Dorsolateral prefrontal cortex (tissue), 122 donors: ENCODE measurements at places on chromosomes 3 and 15.

GRCh38 chr3:155393316-155393715, 99.8 kb upstream of the STRIT1 start:
- DNase-seq: no peak

DNA sequence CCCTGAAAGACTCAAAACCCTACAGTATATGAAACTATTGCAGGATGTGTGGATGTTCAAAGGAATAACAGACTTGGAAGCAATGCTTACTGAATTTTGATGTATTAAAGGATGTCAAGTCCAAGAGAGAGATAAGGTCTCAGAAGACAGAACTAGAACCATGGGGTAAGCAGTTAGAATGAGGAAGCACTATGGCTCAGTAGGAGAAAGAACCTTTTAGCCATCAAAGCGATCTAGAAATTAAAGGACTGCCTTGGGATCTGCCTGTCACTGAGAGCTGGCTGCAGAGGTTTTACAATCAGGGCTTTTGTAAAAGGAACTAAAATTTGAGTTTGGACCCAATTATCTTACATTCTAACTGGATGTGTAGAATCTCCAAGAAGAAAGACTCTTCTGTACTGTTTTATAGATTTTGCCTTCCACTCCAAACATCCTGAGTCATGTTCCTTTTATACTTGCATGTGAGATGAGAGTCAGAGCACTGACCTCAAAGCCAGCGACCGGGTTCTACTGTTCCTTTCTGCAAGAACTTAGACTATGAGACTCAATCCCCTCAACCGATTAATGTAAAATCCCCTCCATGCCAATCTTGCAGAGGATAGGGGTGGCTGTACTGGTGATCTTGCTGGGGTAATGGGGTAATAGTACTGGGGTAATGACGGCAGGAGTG, 412.3 kb upstream of the TPRG1 start:
- DNase-seq: no peak

- DNase-seq: no peak
These were observed 175.5 kb upstream of the CD96 start for GRCh38 chr3:111366515-111366914.

- no peak for DNase-seq
These were observed 204.4 kb downstream of the OTOL1 start for GRCh38 chr3:161700998-161701397.

- DNase-seq: no peak
These were observed 30.2 kb upstream of the MORF4L1 start for GRCh38 chr15:78842519-78842918.

GRCh38 chr15:38685686-38686339, 121.2 kb upstream of the RASGRP1 start:
- no peak for DNase-seq

DNA sequence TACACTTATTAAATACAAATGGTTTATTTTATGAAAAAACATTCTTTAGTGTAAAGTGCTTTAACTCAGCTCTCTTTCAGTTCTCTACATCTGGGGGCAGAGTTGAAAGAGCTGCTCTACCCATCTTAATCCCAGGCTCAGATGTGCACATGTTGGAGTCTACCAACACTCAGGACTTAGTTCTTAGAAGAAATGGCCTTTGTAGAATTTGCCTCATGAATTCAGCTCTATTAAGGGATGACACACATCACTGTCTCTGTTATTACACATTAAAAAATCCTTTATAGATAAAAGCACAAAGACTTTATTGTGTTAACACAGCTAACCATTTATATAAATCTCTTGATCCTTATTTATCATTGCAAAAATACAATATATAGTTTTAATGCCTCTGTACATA, 31.7 kb upstream of the GSK3B start:
- no peak for DNase-seq

DNA sequence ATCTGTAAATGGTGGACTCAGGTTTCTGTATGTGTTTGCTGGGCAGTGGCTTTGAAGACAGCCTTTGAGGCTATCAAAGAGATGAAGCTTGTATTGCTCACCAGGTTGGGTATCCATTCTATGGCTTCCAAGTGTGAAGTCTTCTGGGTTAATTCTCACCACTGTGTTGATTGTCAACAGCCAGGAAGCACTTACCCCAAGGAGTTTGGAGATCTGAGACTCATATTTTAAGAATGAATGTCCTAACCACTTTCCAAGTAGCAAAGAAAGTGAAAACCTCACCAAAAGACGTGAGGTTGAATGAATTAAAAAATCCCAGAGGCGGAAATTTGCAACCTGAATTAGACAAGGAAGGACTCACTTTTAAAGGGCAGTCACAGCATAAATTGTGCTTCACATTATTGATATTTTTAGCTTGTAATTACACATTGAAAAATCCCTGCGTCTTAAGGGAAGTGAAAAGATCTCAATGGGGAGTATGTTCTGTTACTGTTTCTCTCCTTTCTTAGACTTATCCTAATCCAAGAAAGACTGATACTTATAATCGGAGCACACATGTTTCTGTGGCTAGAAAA, 304.0 kb upstream of the TPRG1 start:
- DNase-seq: no peak

- DNase-seq: no peak
These were observed 167.5 kb downstream of the PGPEP1L start for GRCh38 chr15:98840053-98840452.

DNA sequence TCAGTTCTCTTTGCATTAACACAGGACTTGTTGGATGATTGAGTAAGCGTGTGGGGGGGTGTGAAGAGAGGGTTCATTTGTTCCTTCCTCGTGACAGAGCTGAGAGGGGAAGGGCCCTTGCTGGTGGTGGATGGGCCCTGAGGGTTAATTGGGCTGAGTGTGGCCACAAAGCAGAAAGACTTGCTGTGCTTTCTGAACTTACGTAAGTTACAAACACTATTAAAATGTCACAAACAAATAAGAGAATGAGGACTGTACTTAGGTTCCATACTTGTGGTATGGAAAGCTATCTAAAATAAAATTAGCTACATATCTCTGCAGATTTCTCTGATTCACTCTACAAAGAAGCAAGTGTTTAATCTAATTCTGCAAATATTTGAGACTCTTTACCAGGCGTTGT, 231.3 kb downstream of the LPP start:
- DNase-seq: no peak

- no peak for DNase-seq
These were observed 59.0 kb downstream of the LEO1 start for GRCh38 chr15:51912528-51912927.

GRCh38 chr15:56817321-56818080, 84.2 kb upstream of the ZNF280D start:
- no peak for DNase-seq

DNA sequence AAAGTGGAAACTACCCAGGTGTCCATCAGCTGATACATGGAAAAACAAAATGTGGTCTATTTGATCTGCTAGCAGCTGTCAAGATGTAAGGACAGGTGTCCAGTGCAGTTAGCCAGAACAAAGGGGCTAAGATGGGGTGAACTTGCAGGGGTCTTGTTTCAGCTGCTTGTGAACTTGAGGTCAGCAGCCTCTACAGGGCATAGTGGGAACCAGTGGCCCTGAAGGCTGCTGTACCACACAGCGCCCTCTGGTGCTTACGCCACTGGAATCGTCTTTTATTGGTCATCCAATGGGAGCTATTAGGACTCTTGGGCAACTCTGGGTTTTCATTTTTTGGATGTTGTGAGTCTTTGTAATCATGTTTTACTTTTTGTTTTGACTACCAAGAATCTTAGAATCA, 62.2 kb upstream of the CTSH start:
- DNase-seq: no peak

DNA sequence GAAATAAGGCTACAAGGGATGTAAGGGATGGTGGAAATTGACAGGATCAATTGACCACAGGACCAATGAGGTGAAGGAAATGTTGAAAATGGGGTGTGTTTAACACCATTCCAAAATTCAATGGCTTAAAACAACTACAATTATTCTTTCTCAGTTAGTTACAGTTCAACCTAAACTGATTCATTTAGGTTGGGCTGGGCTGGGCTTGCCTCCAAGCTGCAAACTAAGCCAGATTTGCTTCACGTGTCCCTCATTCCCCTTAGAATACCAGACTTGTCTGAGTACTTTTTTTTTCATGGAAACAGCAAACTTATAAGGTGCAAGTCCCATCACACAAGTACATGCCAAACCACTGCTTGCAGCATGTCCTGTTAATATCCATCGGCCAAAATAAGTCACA, 280.1 kb downstream of the NEK10 start:
- no peak for DNase-seq
